Placental epithelial cell (primary cell): ENCODE measurements at places on chromosomes 3 and 15. TPM values are rescaled to one million over a fixed set of nuclear protein-coding genes. Genes with fewer than 3 reads are reported as not detected.

EPHB1 gene
- under 0.01 TPM in 2 replicates for total RNA-seq

CSK gene
- 20.3 and 27.1 TPM in 2 replicates for total RNA-seq

UBAP1L gene
- total RNA-seq: 2.1 and 4.3 TPM in 2 replicates

CORO2B gene
- total RNA-seq: under 0.01 TPM in 1 of 2 replicates, not detected in the other

SLTM gene
- 55.1 and 55.7 TPM in 2 replicates for total RNA-seq

SLC9C1 gene
- total RNA-seq: under 0.01 TPM in 1 of 2 replicates, not detected in the other

LYSMD2 gene
- total RNA-seq: 0.22 TPM in 1 of 2 replicates, not detected in the other

DAZL gene
- under 0.01 and 0.22 TPM in 2 replicates for total RNA-seq

HYKK gene
- 0.39 and 1.7 TPM in 2 replicates for total RNA-seq

TM4SF18 gene
- not detected in 2 replicates for total RNA-seq

EFCAB12 gene
- under 0.01 TPM in 1 of 2 replicates, not detected in the other for total RNA-seq

FMN1 gene
- total RNA-seq: 2.7 and 4.2 TPM in 2 replicates

LDHAL6B gene
- total RNA-seq: not detected in 2 replicates

LINGO1 gene
- total RNA-seq: 0.87 TPM in 1 of 2 replicates, not detected in the other

CCRL2 gene
- total RNA-seq: not detected in 2 replicates

ATP2C1 gene
- total RNA-seq: 74.9 and 80.1 TPM in 2 replicates
